ENCODE measurements at places on chromosomes 1 and 21. TPM values are rescaled to one million over a fixed set of nuclear protein-coding genes. Genes with fewer than 3 reads are reported as not detected.

DNA sequence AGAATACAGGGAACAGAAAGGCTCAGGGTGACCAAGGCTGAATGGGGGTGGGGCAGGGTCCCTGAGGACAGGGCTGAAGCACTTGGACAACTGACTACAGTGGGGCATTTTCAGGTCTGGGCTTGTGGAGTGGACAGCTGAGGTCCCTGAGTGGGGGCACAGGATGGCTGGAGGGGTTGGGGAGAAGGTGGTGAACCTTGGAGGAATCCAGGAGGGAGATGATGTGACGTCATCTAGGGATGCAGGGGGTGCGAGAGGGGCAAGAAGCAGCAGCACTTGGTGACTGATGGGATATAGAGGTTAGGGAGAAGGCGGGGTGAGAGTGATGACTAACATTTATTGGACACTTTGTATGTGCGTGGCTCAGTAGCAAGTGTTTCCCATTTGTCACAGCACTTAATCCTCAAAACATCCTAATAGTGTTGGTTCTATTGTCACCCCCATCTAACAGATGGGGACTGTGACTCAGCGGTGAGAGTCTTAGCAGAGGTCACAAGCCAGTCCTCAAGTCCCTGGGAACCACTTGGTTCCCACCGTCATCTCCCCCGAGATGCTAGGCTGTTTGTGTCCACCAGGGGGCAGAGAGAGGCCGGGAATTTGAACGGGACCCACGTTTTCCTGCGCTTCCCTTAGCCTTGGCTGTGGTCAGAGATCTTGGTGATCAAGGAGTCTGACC, 27.9 kb upstream of the BMP8B start:
- peak; percentile 75 for DNase-seq

DNA sequence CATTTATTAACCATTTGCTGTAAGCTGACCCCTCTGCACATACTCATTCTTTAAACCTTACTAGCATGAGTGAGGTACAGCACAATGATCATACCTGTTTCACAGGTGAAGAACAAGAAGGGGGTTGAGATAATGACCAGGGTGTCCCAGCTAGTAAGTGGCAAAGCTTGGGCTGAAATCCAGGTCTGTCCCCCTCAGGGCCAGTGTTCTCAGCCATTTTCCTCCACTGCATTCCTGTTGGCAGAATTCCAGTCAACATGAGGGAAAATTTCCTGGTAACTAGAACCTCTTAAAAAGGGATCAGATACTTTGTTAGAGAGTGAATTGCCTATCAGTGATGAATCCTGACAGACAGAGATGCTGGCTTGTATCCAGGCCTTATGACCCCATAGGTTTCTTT, 48.1 kb downstream of the SPATA46 start:
- no peak for DNase-seq

- DNase-seq = peak; percentile 79
Observed at GRCh38 chr1:192477630-192478029, 97.9 kb upstream of the RGS1 start.

DNA sequence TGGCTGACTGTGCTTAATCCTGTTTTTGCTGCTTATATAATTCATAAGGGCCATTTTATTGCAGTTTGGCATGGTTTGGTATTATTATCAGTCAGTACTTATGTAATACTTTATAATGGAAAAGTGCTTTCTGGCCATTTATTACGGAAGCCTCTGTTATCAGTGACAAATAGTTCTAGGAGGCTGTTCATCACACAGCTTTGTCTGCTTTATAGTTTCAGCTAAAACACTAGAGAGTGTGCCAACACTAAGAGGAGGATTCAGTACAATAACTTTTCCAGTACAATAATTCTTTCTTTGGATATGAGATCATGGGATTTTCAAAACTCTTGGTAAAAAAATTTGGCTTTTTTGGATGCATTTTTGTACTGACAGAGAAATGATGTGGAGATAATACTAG, 102.9 kb upstream of the PTGFR start:
- no peak for DNase-seq

DNA sequence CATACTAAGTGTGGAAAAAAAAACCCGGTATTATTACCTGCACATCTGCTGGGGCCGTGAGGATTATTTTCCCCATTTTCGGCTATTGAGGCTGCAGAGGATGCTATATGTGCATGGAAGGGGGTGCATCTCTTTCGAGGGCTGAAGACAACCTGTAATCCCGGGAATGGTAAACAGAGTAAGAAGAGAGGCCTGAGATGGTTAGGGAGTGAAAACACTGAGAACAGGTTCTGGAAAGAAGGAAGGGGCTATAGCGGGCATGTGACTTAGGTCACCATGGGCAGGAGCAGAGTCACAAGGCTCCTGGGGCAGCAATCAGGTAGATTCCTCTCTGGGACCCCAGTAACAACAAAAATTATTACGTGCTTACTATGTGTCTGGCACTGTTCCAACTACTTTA, 299.1 kb downstream of the RRAGC start:
- DNase-seq = no peak

DNA sequence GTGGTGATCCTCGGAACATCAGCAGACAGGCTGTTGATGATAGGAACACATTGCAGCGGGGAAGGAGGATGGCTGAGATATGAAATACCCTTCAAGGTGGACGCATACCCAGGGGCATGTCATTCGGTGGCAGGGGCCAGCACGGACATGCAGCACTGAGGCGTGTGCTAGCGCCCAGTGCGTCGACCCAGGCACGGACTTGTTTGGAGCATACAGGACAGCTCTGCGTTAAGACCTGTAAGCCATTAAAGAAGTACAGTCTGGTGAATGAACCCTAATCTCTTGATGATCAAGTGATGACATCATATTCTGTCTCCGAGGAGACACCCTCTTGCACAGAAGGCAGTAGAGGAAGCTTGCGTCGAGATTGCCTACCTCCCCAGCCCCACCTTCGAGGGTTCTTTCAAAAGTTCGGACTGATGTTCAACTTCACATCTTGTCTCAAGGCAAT, 63.6 kb upstream of the KIF26B start:
- peak; percentile 47 for DNase-seq

DNA sequence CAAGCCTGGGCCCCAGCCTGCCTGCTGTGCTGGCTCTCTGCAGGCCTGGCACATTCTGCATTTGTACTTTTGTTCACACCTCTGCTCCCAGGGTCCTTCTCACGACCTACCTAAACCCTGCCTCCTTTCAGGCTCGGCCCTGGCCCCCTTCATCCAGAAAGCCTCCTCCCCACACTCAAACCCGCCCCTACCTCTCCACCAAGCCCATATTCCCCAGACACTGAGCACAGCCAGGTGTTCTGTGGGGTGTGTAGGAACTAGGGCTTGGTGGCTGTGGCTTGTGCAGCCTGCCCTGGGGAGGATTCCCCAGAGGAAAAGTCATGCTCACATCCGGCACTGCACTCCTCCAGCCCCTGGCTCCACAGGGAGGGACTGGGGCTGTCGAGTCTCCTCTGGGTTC, 8.2 kb upstream of the MIXL1 start:
- no peak for DNase-seq

GRCh38 chr1:55275941-55276341, 60.8 kb upstream of the USP24 start:
- no peak for DNase-seq

DNA sequence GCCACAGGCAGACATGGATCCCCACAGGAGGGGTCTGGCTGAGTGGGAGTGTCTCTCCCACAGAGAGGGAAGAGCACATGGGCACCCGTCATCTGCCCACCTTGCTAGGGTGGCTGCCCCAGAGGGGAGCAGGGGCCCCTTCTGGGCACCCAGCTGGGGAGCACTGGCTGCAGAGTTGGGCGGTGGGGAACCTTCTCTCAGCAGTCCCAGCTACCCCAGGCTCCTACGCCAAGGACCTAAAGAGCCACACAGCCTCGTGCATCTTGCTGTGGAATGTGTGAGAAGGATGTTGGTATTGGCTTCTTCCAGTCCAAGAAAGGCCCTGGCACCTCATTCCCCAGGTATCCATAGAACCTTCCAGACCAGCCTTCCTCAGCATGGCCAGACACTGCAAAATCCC, 250.6 kb upstream of the VAMP3 start:
- no peak for DNase-seq

The ADORA3 gene
- not detected for total RNA-seq

The FAM151A gene
- total RNA-seq = not detected

All from fibroblast of lung (primary cell).